ENCODE measurements at places on chromosomes 6 and 20.

- no peak for DNase-seq
Observed at GRCh38 chr6:56992703-56993102, 37.8 kb downstream of the BEND6 start.

DNA sequence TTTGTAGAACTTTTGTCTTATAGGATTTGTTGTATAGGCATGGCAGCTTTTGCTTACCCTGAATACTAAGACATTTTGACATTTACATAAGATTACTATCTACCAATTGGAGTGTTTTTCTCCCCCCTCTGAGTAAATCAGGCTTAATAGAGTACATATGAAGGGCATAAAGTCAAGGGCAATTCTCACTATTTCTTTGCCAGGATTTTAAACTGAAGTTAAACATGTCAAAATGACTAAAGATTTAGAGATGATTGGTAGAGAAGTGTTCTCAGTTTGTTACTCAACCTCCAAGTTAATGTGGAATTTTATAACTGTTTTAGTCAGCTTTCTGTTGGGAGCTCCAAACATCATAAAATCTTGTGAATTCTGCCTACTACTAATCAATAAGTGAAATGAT, 157.8 kb downstream of the CDKAL1 start:
- no peak for DNase-seq

DNA sequence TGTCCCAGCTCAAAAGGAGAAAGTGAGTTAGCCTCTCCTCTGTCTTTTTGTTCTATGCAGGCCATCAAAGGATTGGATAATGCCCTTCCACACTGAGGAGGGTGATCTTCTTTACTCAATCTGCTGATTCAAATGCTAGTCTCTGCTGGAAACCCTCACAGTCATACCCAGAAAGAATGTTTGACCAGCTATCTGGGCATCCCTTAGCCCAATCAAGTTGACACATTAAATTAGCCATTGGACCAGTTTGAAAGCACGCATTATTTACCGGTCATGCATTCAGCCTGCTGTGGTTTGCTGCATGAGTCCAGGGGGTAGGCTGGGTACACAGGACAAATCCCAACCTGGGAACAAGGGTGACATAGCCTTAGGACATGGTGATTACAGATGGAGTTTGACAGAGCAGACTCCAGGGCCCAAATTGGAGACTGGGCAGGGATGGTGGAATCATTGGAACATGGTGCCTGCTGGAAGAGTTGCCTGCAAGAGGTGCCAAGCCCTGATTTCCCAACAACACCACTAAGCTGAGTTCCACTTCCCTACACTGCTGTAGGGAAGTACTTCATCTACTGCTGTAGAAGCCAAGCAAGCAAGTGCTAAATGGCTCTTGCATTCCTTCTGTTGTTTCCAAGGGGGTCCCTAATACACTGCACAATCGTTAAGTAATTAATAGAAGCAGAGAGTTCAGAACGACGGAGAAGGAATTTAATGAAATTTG, 87.7 kb downstream of the RNF182 start:
- no peak for DNase-seq

GRCh38 chr20:48957533-48957932, 36.0 kb downstream of the ARFGEF2 start:
- DNase-seq: no peak

DNA sequence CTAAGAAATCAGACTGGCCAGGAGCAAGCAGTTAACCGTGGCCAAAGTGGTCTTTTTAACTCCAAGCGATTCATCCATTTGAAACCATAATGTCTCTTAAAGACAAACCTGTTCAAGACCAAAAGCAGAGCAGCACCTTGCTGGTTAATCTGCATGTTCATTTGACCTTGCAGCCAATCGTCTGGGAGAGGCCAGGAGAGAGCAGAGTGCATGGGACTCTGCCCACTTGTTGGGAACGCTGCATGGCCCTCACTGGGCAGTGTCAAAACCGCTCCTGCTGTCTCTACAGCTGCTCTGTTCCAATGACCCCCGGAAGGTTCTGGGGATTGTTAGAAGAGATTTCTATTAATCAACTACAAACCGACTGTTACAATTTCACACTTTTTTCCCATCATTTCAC, 79.6 kb downstream of the OLIG3 start:
- no peak for DNase-seq

GRCh38 chr6:168355716-168356522, 36.3 kb upstream of the DACT2 start:
- peak; percentile 51 for DNase-seq

DNA sequence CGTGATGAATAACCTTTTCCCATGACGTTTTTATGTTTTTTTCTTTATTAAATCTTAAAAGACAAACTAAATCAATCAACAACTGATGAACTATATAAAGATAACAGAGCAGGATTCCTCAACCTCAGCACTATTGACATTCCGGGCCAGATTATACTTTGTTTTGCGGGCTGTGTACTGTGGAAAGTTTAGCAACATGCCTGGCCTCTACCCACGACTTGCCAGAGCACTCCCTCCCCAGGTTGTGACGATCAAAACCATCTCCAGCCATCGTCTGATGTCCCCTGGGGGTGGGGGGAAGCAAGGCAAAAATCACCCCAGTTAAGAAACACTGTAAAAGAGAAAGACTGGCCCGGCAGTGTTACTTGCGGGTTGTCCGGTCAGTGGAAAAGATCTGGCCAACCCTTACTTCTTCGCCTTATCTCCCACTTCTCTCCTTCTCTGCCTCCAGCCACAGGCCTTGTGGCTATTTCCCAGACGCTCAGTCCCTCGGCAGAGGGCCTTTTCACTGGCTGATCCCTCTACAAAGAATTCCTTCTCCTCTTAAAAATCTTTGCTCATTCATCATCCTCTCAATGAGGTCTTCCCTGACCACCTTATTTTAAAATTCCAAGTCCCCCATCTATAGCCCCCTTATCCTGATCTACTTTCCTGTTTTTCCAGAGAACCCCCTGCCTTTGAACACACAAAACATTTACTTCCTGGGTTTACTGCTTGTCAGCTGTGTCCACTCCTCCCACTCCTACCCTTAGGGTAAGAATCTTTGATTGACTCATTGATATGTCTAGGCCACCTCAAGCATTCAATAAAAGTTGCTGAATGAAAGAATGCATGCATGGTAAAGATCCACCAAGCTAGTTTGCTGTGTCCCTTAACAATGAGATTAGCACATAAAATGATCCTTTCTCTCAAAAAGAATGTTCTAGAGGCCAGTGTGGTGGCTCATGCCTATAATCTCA, 14.7 kb upstream of the RAB22A start:
- DNase-seq: no peak

GRCh38 chr6:115203381-115203780, 857.3 kb downstream of the FRK start:
- DNase-seq: no peak

- no peak for DNase-seq
Observed at GRCh38 chr6:142469220-142469619, 167.4 kb downstream of the ADGRG6 start.

GRCh38 chr6:142773859-142774648, 170.9 kb downstream of the HIVEP2 start:
- peak; percentile 29 for DNase-seq

DNA sequence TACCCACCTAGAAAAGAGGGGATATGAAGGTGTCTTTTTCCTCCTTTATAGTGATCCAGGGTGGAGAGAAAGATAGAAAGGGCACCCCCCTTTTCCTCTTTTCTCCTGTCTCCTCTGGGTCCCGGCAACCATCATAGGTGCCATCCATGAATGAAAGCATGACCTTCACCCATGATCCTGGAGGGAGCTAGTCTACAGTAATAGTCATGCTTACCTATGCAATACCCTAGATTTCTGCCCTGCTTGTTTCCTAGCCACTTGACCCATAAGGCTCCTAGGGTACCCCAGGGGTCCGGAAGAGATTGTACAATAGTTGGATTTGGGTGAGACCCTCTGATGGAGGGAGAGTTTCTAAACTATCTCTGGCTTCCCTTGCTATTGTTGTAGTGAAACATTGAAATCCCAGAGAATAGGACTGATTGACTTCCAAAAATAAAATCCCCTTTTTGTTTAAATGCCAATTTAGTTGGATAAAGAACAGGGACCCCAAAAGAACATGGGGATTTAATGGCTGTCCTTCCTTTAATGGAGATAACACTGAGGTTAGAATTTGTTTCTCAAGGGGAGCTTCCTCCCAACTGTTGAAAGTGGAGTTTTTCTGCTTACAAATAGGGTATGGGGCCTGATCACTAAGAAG, 366.8 kb upstream of the KHDRBS2 start:
- no peak for DNase-seq

DNA sequence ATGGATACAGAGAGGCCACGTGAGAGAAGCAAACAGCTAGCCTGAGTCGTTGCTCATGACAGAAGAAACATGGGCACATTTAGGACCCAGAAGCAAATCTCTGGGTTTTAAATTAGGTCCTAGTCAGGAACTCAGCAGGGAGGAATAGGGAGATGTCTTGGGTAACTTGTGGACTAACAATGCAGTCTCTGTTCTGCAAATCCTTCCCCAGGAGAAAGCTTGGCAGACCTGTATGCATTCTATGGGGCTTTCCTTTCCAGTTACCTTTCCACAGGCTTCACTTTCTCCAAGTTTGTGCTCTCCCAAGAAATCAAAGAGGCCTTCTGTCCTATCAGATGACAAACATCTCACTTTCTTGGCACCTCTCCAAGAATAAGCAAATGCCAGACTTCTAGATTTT, 47.2 kb upstream of the PLCB4 start:
- DNase-seq: no peak

- DNase-seq: no peak
Observed at GRCh38 chr6:50820869-50821264, 2.2 kb downstream of the TFAP2B start.

DNA sequence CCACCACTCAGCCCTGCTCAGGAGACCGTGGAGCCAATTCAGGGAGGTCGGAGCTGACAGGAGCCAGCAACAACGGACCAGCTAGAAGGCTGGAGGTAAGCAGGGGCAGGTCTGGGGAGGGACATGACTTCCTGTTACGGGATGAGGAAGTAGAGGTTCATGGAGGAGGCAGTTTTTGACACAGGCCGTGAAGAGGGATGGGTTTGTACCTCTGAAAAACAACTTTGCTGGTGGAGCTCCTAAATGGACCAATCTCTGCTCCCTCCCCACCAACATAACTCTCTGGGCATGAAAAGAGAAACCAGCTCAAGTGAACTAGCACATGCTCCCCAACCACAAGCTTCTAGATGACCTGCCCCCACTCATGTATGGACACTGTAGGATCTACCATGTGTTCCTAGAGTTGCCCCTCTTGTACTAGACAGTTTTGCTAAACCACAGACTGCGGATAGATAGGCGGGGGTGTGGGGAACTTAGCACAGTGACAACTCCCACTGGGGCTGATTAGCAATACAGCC, 31.4 kb downstream of the RALGAPA2 start:
- DNase-seq: no peak

- DNase-seq: no peak
Observed at GRCh38 chr6:122778985-122779661, 393 bp upstream of the FABP7 start.

DNA sequence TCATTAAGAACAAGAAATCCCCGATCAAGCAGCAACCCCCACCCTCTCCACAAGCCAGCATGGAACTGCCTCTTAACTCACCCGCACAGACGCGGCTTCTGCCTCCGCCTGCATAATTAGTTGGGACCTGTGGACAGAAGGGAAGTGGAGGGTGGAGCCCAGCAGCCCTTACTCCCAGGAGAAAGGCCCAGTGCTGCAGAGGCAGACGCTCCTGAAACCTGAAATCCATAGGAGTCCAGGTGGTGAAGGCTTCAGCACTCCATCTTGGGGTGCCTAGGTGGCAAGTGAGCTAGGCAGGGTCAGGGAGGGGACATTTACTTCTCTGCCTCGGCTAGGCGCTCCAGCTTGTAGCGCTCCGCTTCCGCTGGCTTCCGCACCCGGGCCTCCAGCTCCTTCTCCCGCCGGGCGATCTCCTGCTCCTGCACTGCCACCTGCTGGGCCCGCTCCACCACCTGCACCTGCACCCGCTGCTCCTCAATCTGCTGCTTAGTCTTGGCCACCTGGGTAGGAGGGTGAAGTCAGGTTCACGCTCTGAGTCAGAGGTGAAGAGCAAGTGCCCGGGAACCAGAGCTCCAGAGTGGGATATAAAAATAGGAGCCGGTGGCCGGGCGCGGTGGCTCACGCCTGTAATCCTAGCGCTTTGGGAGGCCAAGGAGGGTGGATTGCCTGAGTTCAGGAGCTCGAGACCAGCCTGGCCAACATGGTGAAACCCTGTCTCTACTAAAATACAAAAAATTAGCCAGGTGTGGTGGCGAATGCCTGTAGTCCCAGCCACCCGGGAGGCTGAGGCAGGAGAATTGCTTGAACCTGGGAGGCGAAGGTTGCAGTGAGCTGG, 10.7 kb downstream of the TUBB start:
- DNase-seq: peak; percentile 93

GRCh38 chr6:111731456-111732195, 125.9 kb upstream of the TRAF3IP2 start:
- DNase-seq: no peak

DNA sequence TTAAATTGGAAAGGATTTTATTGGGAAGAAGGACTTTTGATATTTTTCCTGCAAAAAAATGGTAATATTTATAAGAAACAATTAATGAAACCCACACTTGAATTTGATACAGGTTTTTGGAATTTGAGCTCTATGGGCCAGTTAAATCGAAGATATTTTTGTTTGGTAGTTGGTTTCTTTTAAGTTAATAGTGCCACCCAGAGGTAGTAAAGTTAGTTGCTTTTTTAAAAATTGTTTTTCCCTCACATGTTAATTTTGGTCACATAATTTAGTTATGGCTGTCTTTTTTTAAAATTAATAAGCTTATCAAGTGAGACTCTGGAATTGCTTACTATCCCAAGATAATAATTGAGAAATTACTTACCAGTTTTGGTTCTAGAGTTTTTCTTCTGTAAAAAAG, 7.1 kb downstream of the PRIM2 start:
- no peak for DNase-seq

- DNase-seq: no peak
Observed at GRCh38 chr6:133958791-133959190, 5.8 kb downstream of the TBPL1 start.

GRCh38 chr20:46164254-46164653, 46.1 kb downstream of the CD40 start:
- DNase-seq: no peak

- peak; percentile 56 for DNase-seq
Observed at GRCh38 chr6:30781743-30782424, 37.5 kb upstream of the IER3 start.

DNA sequence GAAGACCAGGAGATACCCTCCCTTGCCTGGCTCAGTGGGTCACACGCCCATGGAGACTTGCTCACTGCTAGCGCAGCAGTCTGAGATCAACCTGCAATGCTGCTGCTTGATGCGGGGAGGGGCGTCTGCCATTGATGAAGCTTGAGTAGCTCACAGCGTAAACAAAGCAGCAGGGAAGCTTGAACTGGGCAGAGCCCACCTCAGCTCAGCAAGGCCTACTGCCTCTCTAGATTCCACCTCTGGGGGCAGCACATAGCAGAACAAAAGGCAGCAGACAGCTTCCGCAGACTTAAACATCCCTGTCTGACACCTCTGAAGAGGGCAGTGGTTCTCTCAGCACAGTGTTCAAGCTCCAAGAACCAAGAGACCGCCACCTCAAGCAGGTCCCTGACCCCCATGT, 271.3 kb downstream of the ESR1 start:
- DNase-seq: no peak

GRCh38 chr6:37882724-37883413, 63.3 kb downstream of the ZFAND3 start:
- DNase-seq: no peak
